ENCODE measurements at places on chromosomes 2 and 18.

DNA sequence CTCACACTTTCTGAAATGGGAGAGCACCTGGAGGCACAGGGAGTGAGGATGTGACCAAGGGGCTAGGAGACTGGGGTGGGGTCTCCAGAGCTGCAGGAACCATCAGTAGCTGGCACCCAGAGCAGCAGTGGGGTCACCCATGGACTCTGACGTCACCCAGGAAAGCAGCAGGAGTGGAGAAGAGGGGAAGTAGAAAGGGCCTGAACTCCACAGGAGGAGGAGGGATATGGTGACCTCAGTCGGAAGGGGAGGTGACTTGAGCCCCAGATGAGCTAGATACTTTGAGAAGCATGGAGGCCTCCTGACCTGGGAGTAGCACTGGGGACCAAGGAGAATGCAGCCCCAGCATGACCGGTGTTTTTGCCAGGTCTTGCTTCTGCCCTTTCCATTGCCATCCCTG lies 8.8 kb downstream of the NMUR1 start:
- DNase-seq, result no peak

- no peak for DNase-seq
These were observed 2.5 kb upstream of the PDCL3 start for GRCh38 chr2:100560216-100560830.

- DNase-seq, result no peak
These were observed 518.2 kb downstream of the NRXN1 start for GRCh38 chr2:50513724-50514123.

DNA sequence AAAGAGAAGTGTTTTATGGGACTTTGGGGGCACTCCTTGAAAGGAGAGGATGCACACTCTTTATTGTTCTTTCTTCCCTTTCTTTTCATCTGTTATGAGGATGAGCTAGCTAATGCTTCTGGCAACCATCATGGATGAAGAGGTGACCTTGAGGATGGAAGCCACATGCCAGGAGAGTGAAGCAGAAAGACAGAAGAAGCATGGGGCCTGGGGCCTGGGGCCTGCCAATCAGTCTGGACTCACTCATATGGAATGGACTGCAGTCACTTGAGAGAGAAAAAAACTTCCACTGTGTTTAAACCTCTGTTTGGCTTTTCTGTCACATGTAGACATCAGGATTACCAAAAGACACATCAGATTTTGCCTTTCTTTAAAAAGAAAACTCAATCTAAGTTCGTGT lies 35.8 kb upstream of the ZFP36L2 start:
- no peak for DNase-seq

DNA sequence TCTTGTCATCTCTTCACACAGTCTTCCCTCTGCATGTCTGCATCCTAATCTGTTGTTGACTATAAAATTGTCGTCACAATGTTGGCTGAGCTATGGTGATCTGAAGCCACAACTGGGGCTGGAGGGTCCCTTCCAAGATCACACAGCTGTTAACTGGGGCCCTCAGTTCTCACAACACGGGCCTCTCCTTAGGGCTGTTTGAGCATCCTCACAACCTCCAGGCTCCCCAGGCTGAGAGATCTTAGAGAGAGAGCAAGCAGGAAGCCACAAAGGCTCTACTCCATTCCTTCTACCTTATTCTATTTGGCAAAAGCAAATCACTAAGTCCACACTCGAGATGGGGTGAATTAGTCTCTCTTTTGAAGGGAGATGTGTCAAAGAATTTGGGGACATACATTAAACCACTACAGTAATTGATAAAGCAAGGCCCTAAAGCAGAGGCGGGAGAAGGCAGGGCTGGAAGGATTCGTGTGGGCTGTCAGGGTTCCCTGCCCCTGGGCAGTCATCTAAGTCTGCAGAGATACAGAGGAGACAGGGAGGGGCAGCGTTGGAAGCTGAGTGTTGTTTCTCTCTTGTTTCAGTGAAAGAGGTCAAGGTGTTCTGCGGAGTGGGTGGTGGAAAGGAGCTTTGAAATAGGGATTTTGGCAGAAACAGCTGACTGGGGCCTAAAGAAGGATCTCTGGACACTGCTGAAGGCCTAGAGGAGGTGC lies 15.9 kb downstream of the MYO7B start:
- DNase-seq, result no peak

DNA sequence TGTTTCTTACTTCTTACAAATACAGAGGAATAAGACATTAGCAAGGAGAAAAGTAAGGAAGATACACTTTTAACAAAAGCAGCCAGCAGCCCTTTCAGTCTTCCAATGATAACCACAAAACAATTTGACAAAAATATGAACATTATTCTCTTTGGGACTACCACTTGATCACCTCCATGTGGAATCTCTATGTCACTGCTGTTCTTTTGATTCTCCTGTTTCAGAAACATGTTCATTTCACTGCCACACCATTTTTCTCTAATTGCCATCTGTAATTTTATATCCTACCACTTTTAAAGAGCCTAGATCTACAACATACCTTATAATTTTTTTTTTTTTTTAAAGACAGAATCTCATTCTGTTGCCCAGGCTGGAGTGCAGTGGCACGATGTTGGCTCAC lies 10.9 kb downstream of the INO80D start:
- no peak for DNase-seq

DNA sequence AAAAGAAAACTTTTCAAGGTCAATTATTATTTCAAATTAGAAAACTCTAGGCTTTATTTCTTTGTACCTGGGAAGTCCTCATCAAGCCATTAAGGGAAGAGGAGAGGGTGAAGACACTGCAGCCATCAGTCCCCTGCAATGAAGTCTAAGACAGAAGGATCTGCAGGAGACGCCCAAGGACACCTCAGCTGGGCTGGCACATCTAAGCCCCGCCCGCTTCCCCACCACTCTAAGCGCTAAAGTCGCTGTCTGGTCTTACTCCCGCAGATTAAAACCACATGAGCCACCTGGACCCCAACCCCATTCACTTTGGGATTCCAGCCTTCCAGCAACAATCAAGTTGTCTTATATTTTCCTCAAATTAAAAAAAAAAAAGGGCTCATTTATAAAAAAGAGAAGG lies 104.4 kb downstream of the AFF3 start:
- DNase-seq, result no peak

GRCh38 chr2:64487256-64488049 lies 33.5 kb downstream of the LGALSL start:
- DNase-seq, result no peak

DNA sequence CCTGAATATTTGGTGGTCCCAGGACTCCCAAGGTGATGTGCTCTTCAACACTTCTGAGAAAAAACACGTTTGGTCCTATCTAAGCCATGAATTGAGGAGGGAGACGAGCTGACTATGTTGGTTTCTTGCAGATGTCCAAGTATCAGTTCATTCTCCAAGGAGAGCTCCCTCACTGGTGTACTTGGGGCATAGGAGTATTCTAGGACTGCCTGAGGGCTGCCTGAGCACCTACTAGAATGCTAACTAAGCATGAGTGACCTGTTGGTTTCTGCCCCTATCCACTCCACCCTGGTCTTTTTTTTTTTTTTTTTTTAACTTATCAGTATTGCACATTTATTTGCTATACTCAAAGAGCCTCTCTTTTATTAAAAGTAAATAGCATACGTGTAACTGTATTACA lies 200.5 kb upstream of the FANCL start:
- no peak for DNase-seq

- no peak for DNase-seq
These were observed 245.4 kb upstream of the MEIS1 start for GRCh38 chr2:66189553-66189952.

DNA sequence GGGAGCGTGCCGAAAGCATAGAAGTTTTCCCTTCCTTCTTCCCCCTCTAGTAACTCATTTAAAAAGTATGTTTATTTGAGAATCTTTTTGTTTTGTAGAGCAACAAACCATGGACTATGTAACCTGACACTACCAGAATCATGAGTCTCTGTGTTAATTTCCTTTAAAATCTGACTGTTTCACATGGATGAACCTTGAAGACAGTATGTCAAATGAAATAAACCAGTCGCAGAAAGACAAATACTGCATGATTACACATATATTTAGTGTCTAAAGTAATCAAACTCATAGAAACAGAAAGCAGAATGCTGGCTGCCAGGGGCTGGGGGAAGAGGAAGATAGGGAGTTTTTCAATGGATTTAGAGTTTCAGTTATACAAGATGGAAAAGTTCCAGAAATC lies 32.3 kb downstream of the PTPN2 start:
- no peak for DNase-seq

- no peak for DNase-seq
These were observed 24.6 kb downstream of the COX7A2L start for GRCh38 chr2:42336361-42336965.

GRCh38 chr2:53784436-53784835 lies 2.3 kb downstream of the ASB3 start:
- no peak for DNase-seq

GRCh38 chr18:67199993-67200617 lies 316.4 kb downstream of the DSEL start:
- DNase-seq, result peak; percentile 69

DNA sequence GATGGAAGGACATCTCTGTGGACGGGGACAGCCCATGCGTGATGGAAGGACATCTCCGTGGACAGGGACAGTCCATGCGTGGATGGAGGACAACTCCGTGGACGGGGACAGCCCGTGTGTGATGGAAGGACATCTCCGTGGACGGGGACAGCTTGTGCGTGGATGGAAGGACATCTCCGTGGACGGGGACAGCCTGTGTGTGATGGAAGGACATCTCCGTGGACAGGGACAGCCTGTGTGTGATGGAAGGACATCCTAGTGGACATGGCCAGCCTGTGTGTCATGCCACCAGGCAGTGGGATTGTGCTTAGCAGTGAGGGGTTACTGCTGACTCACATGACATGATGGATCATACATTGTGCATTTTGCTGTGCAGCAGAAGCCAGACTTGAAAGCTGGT lies 30.0 kb upstream of the NFATC1 start:
- no peak for DNase-seq

- DNase-seq, result peak; percentile 16
These were observed 2.1 kb downstream of the SLC39A10 start for GRCh38 chr2:195659114-195659513.

GRCh38 chr2:39511219-39511604 lies 74.1 kb upstream of the MAP4K3 start:
- DNase-seq, result no peak

DNA sequence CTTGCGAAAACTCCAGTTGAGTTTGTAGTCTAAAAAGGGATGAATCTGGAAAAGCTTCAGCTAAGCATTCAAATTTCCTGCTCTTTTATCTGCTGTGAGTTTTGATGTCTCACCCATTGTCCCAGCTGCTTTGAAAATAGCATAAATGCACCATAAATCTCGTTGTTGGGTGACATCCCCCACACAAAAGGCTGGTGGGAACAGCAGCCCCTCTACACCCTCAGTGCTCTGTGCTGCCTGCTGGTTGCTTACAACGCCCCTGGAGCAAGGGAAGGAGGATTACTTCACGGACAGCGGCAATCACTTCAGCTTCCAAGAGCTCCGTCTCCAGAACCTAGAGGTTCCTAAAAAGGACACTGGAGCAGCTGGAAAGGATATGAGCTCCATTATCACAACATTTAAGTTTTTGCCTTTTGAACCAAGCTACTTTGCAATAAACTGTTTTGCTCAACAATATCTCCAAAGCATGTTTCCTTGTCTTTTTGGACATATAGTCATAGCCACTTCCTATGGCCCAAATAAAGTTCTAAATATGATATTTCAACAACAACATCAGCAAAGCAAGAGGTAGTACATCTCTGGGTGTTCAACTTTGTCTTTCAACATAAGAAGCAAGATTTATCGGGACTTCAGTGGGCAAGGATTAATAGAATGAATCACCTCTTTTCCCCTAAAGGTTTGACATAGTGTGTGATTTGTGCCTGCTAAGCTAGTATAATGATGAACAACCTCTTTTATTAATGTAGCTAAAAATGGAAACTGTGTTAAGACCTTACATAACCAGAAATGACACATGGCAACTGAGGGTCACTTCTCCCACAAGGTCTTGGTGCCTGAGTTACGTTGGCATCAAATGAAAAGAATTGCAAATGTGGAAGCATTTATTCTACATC lies 413.5 kb downstream of the TXNL1 start:
- DNase-seq, result no peak

DNA sequence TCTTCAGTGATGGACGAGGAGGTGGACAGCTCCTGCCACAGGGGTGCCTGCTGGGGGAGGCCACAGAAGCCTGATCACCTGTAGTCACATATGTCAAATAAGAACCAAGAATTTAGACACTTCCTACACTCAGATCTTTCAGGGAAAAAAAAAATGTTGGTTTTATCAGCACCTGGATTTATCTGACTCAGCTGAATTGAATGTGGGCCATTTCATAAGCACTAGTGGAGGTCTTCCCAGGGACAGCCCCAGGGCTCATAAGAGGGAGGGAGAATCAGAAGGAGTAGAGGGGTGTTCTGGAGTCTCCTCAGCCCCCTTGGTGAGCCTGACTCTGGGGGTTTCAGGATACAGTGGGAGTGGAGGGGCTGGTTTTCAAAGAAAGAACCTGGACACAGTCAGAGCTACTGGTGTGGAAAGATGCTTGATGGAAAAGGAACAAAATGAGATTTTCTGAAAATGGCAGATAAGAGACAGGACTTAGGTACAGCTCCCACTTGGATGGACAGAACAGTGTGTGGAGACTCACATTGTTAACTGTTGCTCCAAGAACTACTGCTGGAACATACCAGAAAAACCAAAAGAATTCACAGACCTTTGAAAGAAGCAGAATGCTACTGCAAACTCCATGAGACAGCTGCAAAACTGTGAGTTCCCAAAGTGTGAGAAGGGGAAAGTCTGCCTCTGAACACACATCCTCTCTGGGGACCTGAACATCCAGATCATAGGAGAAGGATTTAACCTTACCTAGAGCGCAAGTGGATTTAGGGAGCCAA lies 45.4 kb downstream of the LCT start:
- no peak for DNase-seq

DNA sequence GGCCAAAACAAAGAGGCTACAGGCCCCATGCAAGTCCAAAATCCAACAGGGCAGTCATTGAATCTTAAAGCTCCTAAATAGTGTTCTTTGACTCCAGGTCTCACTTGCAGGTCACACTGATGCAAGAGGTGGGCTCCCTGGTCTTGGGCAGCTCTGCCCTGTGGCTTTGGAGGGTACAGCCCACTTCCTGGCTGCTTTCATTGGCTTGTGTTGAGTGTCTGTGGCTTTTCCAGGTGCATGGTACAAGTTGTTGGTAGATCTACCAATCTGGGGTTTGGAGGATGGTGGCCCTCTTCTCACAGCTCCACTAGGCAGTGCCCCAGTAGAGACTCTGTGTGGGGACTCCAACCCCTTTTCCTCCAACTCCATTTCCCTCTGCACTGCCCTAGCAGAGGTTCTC lies 115.8 kb upstream of the ALKAL2 start:
- no peak for DNase-seq

DNA sequence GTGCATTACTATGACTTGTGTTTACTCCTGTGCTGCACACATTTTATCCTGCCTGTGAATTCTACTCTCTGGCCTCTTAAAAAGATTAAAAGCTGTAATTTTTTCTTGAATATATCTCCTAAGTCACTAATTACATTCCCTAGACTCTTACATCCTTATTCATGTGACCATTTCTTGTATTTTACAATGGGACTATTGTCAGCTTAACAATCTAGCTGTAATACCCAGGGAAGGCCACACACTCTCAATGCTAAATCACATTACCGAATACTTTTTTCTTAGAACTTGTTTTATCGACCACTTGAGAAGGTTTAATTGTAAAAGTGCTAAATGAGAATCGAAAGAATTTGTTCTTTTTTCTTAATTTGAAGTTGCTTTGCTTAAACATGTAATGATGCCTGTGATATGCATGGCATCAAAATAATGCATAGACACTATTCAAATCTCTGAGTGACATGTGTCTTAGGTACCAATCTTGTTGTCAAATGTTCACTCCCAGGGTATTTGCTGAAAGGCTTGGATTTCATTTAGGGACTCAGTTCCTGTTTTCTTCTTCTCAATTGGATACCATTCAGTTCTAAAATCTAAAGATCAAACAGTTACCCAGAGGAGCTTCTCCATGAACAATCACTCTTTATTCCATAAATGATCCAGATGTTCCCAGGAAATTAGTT lies 498.5 kb downstream of the DPP10 start:
- no peak for DNase-seq
